ENCODE measurements at places on chromosomes 3 and 15. TPM values are rescaled to one million over a fixed set of nuclear protein-coding genes. Genes with fewer than 3 reads are reported as not detected.

Gene DUOX2
- total RNA-seq = 2.3 TPM

DNA sequence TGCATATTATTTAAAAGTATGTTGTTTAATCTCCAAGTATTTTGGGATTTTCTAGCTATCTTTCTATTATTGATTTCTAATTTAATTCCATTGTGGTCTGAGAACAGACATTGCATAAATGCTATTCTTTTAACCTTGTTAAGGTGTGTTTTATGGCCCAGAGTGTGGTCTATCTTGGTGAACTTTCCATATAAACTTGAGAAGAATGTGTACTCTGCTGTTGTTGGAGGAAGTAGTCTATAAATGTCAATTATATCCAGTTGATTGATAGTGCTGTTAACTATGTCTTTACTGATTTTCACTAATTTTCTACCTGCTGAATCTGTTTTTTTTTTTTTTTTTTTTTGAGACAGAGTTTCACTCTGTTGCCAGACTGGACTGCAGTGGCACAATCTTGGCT lies 180.9 kb downstream of the ZNF621 start:
- no peak for DNase-seq

DNA sequence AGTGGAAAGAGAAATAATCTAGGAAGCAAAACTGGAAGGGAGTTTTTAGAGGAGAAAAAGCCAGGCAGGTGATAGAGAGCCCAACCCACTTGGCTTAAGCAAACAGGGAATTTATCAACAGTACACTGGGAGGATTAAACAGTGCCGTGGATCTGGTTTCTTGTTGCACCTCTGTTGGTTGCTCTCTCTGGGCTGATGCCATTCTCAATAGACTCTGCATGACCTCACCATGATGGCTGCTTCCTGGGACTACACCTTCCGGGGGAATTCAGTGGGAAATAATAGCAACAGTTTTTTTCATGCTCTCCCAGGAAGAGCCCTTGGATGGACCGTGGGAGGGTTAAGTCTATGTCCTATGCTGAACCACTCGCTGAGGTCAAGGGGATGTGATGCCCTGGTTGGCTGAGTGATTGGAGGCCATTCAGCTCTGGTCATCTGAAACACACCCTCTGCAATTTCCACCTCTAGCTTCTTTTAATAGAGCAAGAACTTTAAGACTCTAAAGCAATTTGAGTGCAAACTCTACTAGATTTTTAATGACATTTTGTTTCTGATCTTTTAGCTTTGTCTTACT lies 74.2 kb downstream of the EPHB1 start:
- no peak for DNase-seq

Gene GPR149
- total RNA-seq = not detected

- DNase-seq = no peak
Measured at GRCh38 chr3:155188031-155188430, 105.5 kb downstream of the STRIT1 start.

Gene GOLGA6A
- total RNA-seq = not detected

DNA sequence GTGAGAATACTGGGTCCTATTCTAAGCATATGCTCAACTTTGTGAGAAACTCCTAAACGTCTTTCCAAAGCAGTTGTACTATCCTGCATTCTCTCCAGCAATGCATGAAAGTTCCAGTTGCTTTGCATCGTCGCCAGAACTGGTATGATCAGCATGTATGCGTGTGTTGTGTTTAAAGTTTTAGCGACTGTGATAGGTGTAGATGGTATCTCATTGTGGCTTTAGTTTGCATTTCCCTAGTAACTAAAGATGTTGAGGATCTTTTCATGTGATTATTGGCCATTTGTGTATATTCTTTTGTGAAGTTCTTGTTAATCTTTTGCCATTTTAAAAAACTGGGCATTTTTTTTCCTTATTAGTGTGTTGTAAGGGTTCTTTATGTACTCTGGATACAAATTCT lies 115.1 kb downstream of the SPATA16 start:
- no peak for DNase-seq

Gene GOLGA8J
- 0.75 TPM for total RNA-seq

Gene TNFAIP8L3
- 2.6 TPM for total RNA-seq

Gene PLCB2
- total RNA-seq = 6.9 TPM

- no peak for DNase-seq
Measured at GRCh38 chr3:112966633-112967032, 8.3 kb downstream of the CD200R1 start.

DNA sequence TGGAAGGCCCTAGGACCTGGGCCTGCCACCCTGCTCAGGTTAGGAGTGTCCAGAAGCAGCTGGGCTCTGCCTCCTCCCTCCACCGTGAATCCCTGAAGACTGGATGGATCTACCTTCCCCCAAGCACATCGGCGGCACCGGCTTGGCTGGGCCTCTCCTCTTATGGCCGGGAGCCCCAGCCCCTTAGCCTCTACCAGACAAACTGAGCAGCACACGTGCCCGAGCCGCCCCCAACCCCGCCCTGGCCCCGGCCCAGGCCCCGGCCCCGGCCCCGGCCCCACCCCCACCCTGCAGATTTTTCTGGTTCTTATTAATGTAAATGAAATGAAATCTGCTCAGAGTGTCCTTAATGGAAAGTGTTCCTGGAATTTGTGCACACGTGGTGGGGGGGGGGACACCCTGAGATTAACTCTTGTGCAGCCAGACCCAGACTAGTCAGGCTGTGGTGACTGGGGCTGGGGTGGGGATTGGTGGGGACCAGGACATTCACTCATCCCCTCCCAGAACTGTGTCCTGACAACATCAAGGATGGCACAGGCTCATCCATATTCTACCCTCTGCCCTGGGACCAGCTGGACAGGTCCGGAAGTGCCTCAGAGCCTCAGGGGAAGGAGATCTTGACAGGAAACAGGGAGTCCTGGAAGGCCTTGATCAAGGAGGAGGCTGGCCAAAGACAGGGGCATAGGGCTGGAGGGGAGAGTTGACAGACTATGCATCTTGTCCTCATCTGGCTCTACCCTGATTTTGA lies 30.9 kb upstream of the SEMA3F start:
- no peak for DNase-seq

DNA sequence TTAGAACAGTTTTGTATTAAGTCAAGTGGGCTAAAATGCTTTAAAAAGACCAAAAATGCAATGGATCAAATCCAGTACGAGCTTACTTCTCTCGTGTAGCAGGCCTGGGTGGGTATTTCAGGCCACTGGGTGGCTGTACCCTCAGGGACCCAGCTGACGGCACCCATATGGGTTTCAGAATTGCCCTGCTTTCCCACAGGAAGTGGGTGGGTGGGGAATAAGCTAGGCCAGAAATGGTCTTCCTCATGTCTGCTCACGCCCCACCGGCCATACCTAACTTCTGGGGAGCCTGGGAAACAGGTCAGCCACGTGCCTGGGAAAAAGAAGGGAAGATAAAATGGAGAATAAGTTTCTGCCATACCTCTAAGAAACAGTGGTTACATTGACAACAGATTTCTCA lies 20.3 kb downstream of the GPR160 start:
- no peak for DNase-seq

GRCh38 chr15:31446546-31446945 lies 119.9 kb downstream of the KLF13 start:
- no peak for DNase-seq

Gene TP63
- not detected for total RNA-seq

DNA sequence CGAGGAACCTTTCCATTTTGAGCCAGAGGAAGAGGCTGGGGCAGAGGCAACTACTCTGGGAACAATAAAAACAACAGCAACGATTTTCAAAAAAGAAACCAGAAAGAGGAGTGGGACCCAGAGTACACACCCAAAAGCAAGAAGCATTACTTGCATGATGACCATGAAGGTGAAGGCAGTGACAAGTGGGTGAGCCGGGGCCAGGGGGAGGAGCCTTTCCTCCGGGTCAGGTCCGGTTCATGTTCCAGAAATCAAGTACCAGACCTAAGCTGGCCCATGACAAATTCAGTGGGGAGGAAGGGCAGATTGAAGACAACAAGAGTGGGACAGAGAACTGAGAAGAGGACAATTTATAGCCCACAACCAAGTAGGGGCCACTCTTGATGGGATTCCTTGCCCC lies 77.2 kb upstream of the STT3B start:
- no peak for DNase-seq

Gene PLA2G4B
- 13.9 TPM for total RNA-seq

DNA sequence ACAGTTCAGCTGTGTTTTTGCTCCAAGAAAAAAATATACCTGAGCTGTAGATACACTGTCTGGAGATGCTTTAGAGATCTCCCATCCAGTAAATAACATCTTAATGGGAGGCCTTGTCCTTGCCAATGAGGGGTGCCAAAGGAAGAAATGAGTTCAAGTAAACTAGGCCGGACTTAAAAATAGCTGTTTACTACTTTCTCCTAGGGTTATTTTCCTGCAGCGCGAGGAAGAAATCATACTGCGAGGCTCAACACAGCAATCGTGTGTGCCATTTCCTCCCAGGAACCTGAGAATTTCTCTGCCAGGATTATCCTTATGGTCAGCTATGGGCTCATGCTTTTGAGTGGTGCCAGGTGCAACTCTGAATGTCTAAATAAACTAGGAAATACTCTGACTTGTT lies 71.9 kb downstream of the CMTM8 start:
- DNase-seq = no peak

Gene TIPARP
- total RNA-seq = 7.2 TPM

GRCh38 chr15:37009288-37009687 lies 91.1 kb downstream of the MEIS2 start:
- no peak for DNase-seq

DNA sequence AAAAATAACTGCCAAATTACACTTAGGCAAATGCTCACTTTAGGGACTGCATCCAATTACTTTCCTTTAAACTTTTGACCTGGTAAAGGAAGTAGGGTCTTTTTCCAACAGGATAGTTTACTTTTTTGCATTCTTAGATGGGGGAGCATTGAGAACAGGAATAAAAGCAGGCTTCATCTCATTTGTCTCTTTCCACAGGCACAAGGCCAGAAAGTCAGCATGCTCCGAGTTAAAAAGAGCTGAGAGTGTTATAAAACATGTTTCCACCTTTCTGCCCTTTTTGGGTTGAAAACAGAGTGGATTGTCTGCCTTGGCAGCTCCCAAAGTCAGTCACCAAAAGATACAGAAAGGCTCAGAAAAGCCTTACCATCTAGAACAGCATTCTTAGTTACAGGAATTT lies 404.9 kb upstream of the ALCAM start:
- no peak for DNase-seq

GRCh38 chr3:127743351-127744252 lies 70.8 kb downstream of the ABTB1 start:
- DNase-seq = no peak

- DNase-seq = no peak
Measured at GRCh38 chr3:110026421-110026820, 689.1 kb upstream of the DPPA4 start.

- DNase-seq = no peak
Measured at GRCh38 chr3:108202080-108202479, 20.1 kb downstream of the IFT57 start.

Gene NR1I2
- not detected for total RNA-seq

Gene NEO1
- 21.8 TPM for total RNA-seq

Gene SEC22A
- total RNA-seq = 6.4 TPM

- no peak for DNase-seq
Measured at GRCh38 chr3:81985996-81986723, 224.7 kb upstream of the GBE1 start.

Gene ZCWPW2
- total RNA-seq = not detected

DNA sequence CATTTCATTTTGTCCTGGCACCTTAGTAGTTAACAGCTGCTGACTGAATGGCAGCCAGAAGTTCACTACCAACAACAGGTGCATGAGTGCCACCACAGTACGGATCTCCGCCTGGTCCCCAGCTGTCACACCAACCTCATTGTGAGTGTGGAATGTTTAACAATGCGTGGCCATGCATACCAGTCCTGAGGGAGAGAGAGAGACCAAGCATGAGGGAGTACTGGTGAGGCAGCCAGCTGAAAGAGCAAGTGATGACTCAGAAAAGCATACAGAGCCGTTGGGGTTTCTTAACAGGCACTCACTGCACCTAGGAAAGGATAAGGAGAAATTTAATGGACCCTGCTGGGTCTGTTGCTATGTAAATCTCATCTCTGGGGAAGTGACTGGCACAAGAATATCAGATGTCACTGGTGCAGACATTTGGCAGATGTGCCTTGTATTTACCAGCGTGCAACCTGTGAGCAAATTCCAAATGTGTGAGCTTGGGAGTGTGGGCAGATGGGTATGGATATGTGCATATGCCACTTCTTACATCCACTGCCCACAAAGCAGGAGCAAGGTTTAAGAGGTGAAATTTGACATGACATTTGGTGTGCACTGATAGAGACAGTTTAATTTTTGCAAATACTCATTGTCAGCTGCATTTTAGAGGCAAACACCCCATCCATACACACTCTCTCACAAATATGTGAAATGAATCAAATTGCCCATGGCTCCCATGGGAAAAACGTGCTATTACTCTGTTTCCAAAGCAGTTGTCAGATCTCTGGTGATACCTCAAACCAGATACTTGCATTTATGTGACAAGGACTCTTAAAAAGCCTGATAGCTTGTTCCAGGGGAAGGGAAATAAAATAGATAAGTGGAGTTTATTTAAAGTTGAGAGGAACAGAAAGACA lies 245.2 kb upstream of the ARPP21 start:
- DNase-seq = no peak

Gene CCRL2
- total RNA-seq = not detected

- no peak for DNase-seq
Measured at GRCh38 chr15:35991386-35991785, 445.4 kb upstream of the DPH6 start.

GRCh38 chr3:141094790-141095545 lies 43.8 kb downstream of the SPSB4 start:
- peak; percentile 52 for DNase-seq

Gene PTX3
- total RNA-seq = 9.2 TPM

Gene DVL3
- 36.6 TPM for total RNA-seq

Data from ascending aorta (tissue), 2 donors.